Head of caudate nucleus (tissue), 42 donors: ENCODE measurements at places on chromosomes 6 and 20.

DNA sequence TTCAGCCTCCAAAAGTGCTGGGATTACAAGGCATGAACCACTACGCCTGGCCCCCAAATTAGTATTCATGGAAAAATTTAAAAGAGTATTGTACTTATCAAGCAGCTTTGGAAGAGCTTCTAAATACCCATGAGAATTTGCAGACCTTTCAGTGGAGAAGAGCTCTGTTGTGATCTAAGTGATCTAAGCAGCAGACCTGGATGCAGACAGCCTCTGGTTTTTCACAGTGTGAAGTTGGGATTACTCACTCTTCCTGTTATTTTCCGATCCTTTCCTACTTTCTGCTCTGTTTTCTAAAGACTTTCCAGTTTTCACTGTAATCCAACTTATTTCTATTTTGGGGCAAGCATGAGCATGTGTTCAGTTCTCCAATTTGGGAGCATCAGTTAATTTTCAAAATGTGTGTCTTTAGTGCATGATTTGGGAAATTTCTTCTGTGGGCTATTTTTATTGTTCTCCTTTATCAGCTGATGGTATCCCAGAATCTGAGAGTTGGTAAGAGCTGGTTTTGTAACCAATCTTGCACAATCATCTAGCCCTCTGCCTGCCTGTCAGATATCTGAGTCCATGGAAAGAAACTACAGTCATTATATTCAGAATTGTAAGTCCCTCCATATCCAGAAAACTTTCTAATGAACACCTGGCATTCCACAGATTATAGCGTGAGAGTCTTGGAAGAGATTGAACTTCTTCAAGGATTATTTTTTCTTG lies 207.7 kb upstream of the DTNBP1 start:
- no peak for DNase-seq

DNA sequence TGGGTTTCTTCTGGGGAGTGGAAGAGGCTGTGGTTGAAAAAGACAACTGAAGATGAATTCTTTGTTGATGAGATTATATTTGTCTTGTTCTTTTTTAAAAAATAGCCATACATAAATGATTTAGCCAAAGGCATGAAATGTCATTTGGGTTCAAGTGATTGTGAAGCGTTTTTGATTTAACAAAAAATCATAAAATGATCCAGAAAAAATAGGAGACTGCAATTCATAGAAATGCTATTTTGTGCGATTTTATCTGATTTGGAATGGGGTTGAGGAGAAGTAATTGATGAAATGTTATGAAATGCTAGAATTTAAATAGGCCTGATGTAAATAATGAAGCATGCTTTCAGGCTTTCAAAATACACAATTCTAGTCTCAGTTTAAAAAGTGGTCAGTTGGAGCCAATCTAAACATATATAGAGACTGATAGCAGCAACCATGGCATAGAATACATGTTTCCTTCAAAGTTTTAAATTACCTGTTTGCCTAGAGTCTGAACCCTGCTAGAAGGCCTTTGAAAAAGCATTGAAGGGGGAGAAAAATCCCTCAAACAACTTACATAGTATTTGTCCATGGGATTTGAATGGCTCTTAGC lies 21.8 kb downstream of the PFDN4 start:
- no peak for DNase-seq

- no peak for DNase-seq
Measured at GRCh38 chr6:123022975-123023374, 26.9 kb downstream of the CLVS2 start.

GRCh38 chr6:136947037-136947436 lies 24.9 kb downstream of the SLC35D3 start:
- DNase-seq: no peak

DNA sequence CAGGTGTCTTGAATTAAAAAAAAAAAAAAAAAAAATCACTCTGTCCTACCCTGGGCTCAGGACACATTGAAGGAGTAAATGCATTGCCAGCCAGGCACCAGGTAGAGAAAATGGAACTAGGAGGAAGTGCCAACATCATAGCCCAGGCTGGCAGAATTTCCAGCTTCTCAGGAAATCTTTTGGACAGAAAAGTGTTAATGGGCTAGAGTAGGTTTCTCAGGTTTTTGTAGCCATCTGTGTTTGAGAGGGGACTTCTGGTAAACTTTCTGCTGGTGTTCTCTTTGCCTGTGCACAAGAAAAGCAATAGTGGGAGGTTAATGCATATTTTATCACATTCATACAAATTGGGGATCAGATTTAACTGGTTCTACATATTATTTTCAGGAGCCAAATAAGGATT lies 678.3 kb upstream of the NRSN1 start:
- DNase-seq: no peak

- DNase-seq: no peak
Measured at GRCh38 chr6:121086876-121087275, 247.4 kb downstream of the TBC1D32 start.

GRCh38 chr6:125987026-125987617 lies 782 bp downstream of the TRMT11 start:
- DNase-seq: no peak
